ENCODE measurements at places on chromosomes 12 and 14.

DNA sequence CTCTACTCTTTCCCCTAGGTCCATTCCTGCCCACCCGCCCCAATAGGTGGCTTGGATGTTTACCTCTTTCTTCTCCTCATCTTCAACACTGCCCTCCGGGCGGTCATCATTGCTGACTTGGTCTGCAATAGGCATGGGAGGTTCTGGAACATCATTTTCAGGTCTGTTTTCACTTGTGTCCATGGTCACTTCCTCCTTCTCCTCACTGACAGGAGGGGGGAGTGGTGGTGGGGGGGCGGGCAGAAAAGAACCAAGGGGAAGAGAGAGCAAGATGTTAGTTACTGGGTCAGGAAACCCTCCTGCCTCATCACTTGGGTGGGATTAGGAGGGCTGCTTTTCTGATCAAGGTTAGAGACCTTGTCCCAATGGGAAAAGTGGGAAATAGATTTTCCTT lies 12.1 kb upstream of the CDH24 start:
- DNase-seq: no peak

GRCh38 chr14:60174352-60175254 lies 9.4 kb upstream of the DHRS7 start:
- no peak for DNase-seq

GRCh38 chr12:75120311-75120711 lies 89.3 kb downstream of the KCNC2 start:
- no peak for DNase-seq

DNA sequence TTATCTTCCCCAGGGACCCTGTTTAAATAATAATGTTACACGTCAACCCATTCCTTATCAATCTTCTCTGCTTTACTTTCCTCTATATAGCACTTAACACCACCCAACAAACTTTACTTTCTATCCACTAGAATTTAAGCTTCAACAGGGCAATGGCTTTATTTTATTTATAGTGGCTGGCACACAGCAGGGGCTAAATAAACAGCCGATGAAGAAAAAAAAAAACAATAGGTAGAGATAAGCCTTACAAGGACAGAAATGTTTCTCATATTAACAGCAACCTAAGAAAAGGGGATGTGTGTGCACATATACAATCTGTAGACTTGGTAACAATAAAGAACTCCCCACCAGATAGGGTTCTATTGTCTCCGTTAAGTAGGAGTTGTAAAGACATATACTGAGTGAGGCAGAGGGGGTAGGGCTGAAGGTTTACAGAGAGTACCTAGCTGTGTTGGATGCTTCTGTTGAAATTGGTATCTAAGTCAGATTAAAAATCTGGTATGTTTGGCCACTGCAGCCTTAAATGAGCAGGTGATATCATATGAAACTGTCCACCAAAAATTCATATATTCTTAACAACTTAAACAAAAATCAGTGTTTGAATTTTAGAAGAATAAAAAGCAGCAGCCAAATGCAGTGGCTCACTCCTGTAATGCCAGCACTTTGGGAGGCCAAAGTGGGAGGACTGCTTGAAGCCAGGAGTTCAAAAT lies 24.7 kb upstream of the AP4S1 start:
- DNase-seq: no peak

GRCh38 chr12:49664591-49665239 lies 41.4 kb downstream of the PRPF40B start:
- no peak for DNase-seq

DNA sequence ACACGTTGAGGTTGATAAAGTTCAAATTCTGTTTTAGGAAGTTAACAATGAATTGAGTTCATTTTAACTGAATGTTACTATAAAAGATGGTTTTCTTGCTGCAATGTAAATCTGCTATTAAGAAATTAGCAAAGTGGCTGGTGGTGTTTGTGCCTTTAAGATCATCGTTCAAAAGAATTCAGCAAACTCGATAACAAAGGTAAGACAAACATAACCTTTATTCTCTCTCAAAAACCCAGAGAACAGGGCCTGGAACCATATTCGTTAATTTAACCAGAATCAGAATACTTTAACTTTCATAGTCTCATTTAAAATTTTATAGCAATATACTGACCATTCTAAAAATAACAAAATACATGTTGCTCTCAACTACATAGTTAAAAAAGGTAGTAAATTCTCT lies 3.4 kb downstream of the TMEM30B start:
- no peak for DNase-seq

GRCh38 chr12:113162102-113163029 lies 12.8 kb downstream of the CFAP73 start:
- no peak for DNase-seq

GRCh38 chr12:23618718-23619117 lies 330.8 kb downstream of the SOX5 start:
- no peak for DNase-seq

- no peak for DNase-seq
These were observed 46.3 kb upstream of the HECTD1 start for GRCh38 chr14:31253746-31254471.

DNA sequence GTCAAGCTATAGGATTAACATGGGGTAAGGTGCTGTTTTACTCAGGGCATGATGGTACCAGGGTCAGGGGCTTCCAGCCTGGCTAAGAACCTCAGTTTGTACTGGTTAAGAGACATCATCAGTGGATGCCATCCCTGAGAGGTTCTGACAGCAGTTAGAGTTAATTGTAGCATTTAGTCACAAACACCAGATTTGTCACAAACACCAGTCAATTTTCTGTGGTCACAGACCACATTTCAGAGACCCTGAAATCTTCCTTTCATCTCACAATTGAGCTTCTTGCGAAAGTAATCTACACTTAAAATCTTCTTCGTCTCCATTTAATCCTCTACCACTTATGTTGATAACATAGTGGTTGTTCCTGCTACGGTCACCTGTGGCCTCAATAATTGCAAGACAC lies 143.0 kb upstream of the EGLN3 start:
- no peak for DNase-seq
